ENCODE measurements at places on chromosomes 1 and 21.

- DNase-seq: no peak
Observed at GRCh38 chr1:5959667-5960230, 32.5 kb downstream of the NPHP4 start.

DNA sequence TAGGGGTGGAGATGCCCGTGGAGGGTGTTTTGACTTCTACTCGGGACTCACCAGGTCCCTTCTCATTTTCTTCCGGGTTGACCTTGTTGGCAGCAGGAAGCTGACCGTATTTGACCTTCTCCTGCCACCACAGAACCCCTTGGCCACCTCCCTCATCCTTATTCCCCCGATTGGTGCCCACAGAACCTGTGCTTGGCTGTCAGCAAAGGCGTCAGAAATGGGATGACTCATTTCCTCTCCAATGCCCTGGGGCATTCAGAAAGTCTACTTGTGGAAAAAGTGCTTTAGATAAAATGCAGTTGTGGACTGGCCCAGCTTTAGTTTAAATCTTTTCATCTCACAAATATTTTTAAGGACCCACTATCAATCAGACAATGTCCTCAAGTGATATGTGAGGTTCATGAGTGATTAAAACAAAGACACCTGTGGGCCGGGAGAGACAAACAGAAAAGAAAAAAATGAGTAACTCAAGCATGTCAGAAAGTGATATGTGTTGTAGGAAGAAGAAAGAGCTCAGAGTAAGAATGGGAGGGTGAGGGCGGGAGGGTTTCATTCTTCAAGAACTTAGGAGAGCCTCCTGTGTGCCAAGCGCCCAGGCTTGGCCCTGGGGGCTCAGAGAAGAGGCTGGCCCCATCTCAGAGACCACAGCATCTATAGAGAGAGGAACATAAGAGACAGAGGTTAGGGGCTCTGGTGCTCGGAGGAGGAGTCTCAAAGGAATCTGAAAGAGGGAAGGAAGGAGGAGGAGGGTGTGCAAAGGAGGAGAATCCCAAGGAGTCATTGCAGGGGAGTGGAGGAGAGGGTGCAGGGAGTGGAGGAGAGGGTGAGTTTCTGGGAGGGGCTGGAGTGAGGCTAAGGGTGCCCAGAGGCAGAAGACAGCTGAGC lies 221.6 kb upstream of the VAMP3 start:
- peak; percentile 64 for DNase-seq

DNA sequence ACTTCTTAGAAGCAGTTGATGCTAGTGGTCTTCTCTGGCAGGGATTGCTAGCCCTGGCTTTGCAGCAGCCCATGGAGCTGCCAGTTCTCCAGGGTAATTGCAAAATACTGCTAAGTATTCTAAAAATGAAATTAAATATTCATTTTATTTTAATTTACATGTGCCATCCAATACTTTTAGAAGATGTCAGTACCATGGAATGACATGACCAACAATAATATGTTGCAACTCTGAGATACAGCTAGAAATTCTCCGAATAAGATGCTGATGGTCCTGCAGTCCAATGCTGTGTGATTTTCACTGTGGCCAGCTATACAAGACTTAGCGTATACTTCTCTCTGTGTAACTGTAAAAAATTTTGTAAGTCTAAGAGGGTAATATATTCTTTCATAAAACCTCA lies 20.0 kb upstream of the WARS2 start:
- DNase-seq: no peak

GRCh38 chr1:58932859-58933598 lies 149.2 kb upstream of the JUN start:
- no peak for DNase-seq

DNA sequence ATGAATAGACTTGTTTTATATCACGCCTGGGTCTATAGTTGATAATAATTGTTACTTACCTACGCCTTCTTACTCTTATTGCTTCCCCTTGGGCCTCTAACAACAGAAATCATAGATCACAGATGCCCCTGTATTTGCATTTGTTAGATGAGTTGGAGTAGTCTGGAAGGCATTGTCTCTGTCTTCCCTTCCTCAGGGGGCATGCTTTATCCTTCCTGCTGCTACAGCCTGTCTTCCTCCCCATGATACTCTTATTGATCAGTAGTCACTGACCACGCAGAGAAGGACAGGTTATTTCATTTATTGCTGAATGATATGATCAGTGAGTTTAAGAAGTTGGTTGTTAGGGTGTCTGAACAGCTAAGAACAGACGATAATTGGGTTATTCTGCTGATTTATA lies 98.4 kb downstream of the DNM3 start:
- DNase-seq: no peak

DNA sequence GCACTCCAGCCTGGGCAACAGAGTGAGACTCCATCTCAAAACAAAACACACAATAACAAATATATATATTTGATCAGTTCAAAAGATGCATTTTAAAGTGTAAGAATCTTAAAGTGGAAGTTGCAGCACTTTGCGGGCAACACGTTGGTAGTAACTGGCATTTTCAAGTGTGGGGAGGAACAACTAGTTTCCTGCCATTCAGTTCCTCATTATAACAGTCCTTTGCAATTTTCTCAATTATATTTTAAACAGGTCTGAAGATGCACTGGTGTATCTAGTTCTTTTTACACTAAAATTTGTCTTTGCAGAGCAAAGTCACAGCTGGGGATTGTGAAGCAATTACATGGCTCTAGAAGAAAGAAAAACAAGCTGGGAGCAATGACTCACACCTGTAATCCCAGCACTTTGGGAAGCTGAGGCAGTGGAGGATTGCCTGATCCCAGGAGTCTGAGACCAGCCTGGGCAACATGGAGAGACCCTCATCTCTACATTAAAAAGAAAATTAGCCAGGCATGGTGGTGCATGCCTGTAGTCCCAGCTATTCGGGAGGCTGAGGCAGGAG lies 25.3 kb downstream of the RRAGC start:
- no peak for DNase-seq

- no peak for DNase-seq
Observed at GRCh38 chr1:176854121-176854520, 310.4 kb downstream of the ASTN1 start.

- DNase-seq: no peak
Observed at GRCh38 chr1:183553331-183553730, 36.9 kb downstream of the NCF2 start.

GRCh38 chr1:205287767-205288559 lies 33.6 kb downstream of the NUAK2 start:
- peak; percentile 92 for DNase-seq

- no peak for DNase-seq
Observed at GRCh38 chr1:169308313-169309039, 59.1 kb downstream of the NME7 start.

- no peak for DNase-seq
Observed at GRCh38 chr1:8211883-8212579, 105.9 kb upstream of the SLC45A1 start.

GRCh38 chr1:72845981-72846380 lies 563.6 kb upstream of the NEGR1 start:
- no peak for DNase-seq

DNA sequence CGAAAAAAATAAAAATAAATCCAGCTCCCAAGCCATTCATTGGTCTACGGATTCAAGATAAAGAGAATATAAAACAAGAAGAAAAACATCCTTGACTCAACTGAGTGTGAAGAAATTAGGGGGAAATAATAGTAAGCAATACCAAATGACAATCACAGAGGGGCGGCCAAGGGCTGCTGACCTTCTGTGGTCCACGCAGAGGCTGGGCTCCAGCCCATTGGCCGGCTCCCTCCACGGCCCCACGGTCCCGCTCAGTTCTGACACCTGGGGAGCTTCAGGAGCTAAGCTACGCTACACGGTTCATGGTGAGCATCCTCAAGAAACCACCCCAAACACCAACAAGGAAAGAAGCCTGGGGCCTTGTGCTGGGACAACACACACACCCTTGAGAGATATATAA lies 400 bp upstream of the KRTAP10-12 start:
- DNase-seq: no peak

- DNase-seq: no peak
Observed at GRCh38 chr1:175178056-175178455, 14.5 kb downstream of the KIAA0040 start.
